ENCODE measurements at places on chromosomes 3 and 15.

DNA sequence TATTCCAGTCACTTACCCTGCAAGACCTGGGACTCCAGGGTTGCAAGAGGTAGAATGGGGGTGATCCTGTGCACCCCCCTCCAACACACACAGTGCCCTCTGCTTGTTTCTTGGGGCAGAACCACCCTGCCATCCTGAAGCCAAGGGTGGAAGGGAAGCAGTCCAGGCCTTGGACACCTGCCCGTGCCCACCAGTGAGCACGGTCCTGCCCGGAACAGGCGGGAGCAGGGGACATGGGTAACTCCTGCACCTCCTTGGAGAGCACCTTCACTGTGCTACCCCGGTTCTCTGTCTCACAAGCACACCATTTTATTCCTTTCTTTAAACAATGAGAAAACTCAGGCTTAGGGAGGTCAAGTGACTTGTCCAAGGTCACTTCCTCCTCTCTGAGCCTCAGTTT lies 57.0 kb downstream of the SLC6A6 start:
- DNase-seq, result no peak

DNA sequence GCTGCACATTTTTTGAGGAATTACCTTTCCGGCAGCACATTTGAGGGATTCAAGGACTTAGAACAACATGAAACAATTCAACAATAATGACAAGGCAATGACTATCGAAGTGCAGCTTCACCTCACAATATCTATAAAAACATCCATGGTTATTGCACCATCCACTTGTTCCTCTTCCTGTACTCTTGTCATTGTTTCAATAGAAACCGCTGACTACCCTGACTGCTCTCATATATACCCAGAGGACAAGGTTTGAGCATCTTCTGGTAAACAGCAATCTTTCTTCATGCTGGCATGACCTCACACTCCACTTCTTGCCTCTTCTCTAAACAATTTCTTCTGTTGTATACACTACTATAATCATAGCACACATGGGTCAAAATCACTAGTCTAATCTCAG lies 864.9 kb downstream of the FHIT start:
- no peak for DNase-seq

DNA sequence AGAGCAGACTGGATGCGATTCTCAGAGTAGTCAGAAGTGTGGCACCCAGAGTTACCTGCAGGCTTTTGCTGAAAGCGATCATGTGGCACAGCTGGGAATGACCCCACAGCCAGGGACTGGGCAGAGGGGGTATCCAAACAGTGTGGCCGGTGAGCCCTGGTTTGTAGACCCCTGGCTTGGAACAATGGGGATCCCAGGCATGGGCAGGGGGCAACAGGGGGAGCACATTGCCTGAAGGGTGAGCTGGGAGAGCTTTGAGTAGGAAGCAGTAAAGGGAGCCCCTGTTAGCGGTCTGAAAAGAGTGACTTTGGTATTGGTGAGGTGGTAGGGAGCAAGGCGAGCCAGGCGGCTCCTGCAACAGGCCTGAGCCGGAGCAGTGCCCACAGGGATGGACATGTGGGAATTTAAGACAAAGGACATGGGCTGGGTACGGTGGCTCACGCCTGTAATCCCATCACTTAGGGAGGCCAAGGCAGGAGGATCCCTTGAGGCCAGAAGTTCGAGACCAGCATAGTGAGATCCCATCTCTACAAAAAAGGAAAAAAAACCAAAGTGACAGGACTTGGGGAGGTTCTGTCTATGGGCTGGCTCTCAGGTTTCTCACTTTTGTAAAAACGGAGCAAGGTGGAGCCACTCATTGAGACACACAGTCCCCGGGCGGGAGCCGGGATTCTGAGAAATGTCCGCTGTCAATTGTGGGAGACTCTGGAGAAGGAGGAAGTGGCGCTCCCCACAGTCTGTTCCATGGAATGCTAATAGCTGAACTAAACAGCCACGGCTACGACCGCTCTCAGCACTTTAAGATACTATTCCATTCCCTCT lies 223.8 kb upstream of the LYSMD4 start:
- DNase-seq, result no peak

DNA sequence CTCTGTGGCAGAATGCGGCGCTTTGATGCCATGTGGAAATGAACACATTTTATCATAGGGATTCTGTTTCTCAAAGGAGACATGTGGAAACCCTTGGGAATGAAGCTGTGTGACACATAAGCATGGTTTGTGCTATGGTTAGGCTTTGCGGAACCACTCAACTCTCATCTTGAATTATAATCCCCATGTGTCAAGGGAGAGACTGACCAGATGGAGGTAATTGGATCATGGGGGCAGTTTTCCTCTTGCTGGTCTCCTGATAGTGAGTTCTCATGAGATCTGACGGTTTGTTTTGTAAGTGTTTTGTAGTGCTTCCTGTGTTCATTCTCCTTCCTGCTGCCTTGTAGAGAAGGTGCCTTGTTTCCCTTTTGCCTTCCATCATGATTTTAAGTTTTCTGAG lies 1109.2 kb upstream of the ALCAM start:
- DNase-seq, result no peak

DNA sequence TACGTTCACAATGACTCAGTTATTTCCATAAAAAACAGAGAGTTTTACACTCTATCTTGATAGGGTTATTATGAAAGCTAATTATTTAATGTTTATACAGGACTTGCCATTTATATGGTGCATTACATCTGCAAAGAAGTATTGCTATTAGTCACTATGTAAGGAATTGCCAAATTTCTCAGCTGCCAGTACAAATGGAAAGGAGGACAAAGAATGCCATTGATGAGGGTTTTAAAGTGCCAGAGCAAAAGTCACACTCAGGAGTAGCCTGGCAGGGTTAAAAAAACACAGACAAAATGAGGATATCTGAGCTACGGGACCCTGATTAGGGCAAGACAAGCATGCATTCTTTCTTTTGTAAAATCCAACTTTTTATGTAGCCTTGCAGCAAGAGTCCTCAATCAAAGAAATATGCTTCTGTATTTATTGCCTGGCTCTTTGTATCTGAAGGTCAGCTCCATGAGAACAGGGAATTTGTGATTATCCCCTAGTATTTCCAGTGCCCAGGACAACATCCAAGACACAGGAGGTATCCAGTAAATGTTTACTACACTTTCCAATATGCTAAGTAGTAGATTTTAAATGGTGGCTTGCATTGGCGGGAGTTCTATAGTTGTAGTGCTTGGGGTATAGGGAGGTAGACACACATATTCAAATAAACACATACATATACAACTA lies 1013.6 kb downstream of the ROBO1 start:
- no peak for DNase-seq

GRCh38 chr3:150743508-150743907 lies 19.5 kb downstream of the SIAH2 start:
- DNase-seq, result no peak

- DNase-seq, result no peak
Observed at GRCh38 chr3:8953313-8953712, 10.0 kb downstream of the RAD18 start.

DNA sequence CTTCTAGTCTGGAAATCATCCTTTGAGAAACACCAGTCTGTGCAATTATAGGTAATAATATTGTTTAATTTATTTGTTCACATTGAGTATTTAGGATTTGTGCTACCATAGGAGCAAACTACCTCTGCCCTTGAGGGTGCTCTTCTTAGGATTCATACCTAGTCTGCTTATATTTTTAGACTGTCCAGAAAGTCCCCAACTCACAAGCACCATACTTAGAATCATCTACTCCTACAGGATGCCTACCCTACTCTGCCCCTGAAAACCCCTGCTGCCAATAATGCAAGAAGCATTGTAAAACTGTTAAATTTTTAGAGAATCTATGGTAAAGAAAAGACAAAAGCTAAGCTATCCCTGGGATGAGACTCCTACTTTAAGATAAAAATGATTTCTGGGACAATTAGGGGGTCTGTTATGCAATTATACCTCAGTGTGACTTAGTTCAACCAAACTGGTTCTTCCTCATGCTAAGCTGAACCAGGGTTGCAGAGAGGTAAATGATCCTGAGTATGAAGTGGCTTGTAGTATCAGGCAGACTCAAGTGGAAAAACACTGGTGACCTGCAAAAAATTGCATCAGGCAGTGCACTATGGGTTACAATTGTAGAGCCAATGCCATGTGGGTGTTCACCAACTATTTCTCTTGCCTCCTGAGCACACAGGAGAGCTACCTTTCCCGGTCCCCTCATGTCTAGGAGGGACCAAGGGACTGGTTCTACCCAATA lies 133.3 kb downstream of the TNIK start:
- DNase-seq, result no peak

DNA sequence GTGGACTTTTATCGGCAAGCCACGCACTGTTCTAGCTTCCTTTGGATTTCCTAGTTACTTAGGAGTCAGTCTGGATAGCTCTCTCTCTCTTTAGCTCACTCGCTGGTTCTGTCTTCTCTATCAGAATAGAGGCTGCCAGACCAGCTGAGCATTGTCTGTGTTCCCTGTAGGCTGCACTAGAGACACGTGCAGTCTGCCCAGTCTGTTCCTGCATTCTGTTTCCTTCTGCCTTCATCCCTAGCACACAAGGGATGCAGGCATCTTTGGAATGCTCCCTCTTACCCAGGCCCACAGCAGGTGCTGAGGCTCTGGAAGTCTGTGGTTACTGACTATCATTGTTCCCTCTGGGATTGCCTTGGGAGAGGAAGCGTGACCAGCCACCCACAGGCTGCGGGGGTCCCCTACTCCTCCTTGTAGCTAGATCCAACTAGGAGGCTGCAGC lies 322.8 kb downstream of the ZNF621 start:
- no peak for DNase-seq

DNA sequence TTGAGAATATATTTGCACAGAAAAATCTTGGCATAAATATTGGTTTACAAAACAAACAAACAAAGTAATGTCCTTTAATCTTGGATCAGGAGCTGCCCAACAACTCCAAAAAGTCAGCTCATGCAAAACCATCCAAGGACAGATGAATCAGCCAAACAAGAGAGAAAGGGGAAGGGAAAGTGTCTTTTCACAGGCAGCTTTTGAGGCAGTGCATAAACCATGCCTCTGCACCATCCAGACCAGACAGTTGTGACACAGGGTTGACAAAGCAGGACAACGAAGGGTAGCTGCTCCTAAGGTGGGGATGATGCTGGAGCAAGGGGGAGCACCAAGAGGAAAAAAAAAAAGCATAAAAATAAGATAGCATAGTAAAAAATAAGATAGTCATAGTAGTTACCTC lies 8.7 kb downstream of the CD86 start:
- DNase-seq, result no peak

DNA sequence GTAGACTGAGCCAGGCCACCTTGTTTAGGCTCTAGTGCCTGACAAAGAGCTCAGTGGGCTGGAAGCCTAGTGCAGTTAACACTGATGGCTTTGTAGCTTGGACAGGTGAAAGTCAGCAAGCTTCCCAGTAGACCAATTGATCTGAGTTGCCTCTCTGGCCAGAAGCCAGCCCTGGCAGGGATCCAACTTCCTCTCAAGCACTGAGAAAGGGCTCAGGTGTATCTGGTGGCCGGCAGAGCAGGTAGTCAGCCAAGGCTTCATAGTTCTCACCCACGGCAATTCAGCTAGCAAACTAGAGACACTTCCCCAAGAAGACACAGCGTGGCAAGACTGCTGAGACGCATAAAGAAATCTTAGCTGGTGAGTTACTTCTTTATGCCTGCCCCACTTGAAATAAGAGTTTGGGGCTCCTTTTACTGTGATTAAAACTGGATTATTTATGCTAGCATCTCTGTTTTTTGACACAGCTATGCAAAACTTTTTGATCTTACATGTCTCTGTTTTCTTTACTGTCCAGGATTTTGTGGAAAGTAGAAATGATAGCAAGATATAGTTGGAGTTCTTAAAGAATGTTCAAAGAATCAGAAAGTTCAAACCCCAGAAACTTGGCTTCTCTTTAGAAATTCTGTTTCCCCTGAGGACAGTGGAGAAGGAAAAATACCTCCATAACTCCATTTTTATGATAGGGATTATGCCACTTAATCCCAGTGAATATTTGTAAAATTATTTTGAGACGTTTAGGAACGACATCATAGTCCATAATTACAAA lies 8.4 kb upstream of the CA12 start:
- DNase-seq, result no peak

DNA sequence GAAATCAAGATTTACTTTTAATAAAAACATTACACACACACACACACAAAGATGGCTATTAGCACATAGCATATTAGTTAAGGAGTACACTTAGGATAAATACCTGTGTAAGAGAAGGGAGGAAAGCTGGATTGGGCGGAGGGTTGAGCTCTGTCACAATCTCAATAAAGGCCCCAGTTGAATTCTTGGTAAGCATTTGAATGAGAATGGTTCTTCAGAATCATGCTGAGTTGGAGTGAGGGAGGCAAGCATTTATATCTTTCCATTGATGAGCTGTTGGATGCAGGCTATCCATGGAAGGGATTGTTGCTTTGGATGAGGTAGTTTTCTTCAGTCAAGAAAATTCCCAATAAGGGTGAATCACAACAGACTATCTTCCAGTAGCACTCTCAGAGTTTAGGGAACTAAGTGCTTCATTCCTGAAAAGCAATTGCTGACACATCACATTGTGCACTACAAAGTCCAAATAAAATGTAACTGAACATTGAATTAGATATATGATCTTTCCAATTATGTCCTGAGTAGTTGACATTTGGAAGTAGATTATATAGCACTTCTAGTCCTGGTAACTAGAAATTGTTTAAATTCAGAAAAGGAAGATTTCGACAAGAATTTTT lies 95.7 kb downstream of the SUCNR1 start:
- DNase-seq, result no peak
